ENCODE measurements at places on chromosomes 11 and 22.
A peak's percentile ranks its signal among the peaks of the same experiment; 100 is the strongest.

DNA sequence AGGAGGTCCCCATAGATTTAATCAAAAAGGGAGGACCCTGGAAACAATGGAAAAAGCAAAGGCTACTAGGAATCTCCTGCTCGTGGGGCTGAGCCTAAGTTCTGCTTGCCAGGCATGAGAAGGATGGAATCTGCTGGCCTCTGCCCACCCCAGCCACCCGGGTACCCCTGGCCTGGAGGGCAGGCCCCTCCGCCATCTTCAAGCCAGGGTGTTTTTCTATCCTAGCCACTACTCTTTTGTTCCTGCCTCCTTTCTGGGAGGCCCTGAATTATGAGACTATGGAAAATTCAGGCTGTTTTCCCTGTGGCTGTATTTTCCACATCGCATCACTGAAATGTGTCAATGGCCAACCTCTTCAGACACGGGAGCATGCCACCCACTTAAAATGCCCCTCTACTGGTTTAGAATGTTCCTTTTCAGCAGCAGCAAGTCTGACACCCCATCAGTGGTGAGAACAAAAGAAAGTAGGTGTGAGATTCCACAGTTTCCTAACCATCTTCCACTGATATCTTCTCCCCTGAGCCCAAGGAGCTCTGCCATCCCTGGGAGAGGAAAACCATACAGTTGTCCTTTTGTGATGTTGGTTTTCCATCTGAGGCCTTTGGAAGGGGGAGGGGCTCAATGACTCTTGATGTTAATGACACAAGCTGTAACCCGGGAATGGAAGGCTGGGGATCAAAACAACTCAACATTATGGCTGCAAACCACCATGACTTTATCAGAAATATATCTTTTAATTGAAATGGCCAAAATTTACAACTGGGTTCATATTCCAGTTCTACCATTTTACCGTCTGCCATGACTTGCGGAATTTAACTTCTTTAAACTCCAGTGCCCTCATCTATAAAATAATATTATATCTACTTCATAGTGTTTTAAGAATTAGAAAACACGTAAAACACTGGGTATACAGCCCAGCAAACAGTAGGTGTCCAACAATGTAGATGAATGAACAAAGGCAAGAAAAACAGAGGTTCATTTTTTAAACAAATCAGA is 22.2 kb downstream of the DKK3 start:
- H3K4me1 ChIP-seq = peaks cover 43% of the 10 kb centered on the region
- no peak for DNase-seq
- no peak overlapping the region for H3K4me3 ChIP-seq
- peak overlapping the region; percentile 14 for H3K27ac ChIP-seq
- no peaks in the 10 kb centered on the region for H3K36me3 ChIP-seq

GRCh38 chr11:69948256-69949141 is 129.3 kb upstream of the FGF3 start:
- H3K4me1 ChIP-seq = peaks cover 20% of the 10 kb centered on the region
- peak overlapping the region; percentile 68 for H3K27ac ChIP-seq
- H3K4me3 ChIP-seq = no peak overlapping the region

GRCh38 chr11:58392746-58393145 is 13.9 kb downstream of the OR5B3 start:
- H3K4me1 ChIP-seq = peaks cover 18% of the 10 kb centered on the region
- H3K36me3 ChIP-seq = no peaks in the 10 kb centered on the region
- H3K27ac ChIP-seq = peak overlapping the region; percentile 32
- no peaks in the 10 kb centered on the region for H3K27me3 ChIP-seq

- H3K36me3 ChIP-seq = no peaks in the 10 kb centered on the region
- H3K4me3 ChIP-seq = no peak overlapping the region
- no peaks in the 10 kb centered on the region for H3K4me1 ChIP-seq
- H3K27ac ChIP-seq = no peak overlapping the region
- H3K27me3 ChIP-seq = peaks cover 30% of the 10 kb centered on the region
- DNase-seq = no peak
Observed at GRCh38 chr22:30150212-30150611, 69.9 kb downstream of the HORMAD2 start.

Data from endothelial cell of umbilical vein (primary cell).